ENCODE measurements at places on chromosomes 2 and 18.
A peak's percentile ranks its signal among the peaks of the same experiment; 100 is the strongest.

DNA sequence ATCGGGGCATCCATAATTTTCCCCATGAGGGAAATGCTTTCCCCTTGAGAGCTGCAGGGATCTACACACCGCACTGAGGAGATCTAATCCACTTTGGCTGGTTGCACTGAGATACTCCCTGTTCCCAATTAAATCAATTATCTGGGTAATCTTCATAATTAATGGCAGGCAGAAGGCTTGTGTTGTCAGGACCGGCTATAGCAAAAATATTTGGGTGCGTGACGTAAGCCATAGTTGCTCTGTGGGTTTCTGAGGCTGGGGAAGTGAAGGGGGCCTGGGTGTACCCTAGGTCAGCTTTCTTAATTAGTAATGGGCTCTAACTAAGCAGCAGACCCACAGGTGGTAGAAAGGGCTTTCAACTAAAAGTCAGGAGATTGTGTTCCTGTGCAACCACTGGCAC is 62.8 kb upstream of the UPP2 start:
- DNase-seq = no peak

GRCh38 chr2:230660294-230661060 is 52.2 kb upstream of the CAB39 start:
- DNase-seq = no peak

DNA sequence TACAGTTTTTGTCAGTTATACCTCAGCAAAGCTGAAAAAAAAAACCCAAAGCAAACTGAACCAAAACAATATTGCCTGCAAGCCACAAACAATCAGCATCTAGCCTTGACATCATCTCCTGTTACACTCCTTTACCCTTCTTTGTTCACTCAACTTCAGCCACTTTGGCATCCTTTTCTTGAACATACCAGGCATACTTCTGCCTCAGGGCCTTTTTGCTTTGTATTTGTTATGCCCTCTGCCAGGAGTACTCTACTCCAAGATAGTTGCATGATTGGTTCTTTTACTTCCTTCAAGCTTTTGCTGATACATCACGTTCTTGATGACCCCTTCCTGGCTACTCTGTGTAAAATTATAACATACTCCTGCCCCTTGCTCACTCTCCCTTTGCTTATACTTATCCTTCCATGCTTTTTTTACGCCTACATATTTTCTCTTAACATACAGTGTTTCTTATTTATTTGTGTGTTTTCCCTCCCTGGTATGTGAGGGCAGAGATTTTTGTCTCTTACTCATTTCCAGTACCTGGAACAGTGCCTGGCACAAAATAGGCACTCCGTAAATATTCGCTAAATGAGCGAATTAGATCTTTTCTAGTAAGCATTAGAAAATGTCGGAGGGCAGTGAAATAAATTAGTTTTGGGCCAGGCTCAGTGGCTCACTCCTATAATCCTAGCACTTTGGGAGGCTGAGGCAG is 12.7 kb downstream of the ABI2 start:
- peak; percentile 27 for DNase-seq

DNA sequence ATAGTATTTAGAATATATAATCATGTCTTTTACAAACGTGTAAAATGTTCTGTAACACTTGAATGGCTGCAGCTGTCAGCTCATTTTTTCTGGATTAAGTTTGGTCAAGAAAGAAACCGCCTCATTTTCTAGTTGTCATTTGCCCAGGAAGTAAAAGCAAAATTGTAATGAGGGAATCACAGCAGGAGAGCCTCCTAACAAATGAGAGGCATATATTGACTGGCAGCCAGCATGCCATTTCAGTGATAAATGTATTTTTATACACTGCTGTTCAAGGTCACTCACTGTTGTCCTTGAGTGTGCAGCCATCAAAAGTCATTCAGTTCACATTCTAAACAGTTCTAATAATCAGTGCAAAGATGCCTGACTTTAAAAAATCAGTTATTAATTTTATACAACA is 144.3 kb upstream of the BOD1L2 start:
- no peak for DNase-seq

- DNase-seq = peak; percentile 20
Observed at GRCh38 chr2:133497270-133497893, 70.9 kb downstream of the NCKAP5 start.

GRCh38 chr2:167935803-167936110 is 311.6 kb downstream of the STK39 start:
- no peak for DNase-seq

DNA sequence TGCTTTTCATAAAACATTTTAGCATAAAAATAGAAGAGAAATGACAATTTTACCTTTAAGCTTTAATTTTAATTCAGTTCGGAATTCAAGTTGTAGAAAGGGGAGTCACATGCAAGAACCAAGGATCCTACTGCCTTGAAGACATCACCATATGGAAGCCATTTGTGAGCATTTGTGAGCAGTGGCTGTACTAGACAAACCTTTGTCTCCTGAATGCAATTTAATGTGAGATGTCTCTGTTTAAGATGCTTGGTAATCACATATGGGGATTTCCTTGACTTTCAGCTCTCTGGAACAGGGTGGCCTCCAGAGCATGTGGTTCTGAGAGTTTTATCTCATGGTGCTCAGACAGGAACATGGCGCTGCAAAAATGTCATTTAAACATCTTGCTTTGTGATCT is 421.8 kb downstream of the NYAP2 start:
- DNase-seq = no peak

DNA sequence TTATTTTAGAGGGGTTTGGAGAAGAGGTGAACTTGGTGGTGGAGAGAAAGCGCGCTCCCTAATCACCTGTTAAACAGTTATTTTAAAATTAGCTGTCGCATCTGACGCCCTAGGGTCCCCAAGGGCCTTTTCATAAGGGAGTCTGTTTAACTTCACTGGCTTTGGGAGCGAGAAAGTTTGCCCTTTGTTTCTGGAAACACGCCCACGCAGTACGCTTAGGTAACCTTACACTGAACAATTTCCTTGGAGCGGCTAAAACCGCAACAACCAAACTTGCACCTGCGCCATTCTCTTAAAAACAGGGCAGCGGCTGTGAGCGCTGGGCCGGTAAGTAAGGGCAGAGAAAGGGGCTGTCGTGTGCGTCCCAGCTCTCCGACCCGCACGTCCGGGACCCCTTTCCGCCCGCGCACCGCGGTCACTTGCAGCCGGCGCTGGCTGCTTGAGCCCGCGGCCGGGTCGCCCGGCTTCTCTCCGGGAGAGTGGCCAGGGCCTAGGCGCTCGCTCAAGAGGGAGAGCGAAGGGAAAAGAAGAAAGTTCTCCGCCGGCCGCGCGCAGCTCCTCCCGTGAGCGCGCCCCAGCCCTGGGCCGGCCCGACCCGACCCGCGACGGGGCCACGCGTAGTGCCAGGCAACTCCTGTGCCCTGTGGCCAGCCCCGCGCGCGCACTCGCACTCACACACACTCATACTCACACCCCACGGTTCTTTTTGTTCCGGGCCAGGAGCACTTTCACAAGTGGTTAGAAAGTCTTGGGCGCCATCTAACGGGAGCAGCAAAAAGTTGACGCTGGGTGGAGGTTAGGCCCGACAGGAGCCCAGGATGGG is 19.2 kb downstream of the POU3F3 start:
- no peak for DNase-seq

GRCh38 chr2:177419274-177419673 is 26.7 kb downstream of the AGPS start:
- no peak for DNase-seq

- DNase-seq = no peak
Observed at GRCh38 chr2:168015274-168015953, 232.0 kb downstream of the STK39 start.

- no peak for DNase-seq
Observed at GRCh38 chr2:112093216-112093615, 38.1 kb downstream of the TMEM87B start.

GRCh38 chr18:60092073-60092472 is 192.3 kb downstream of the PMAIP1 start:
- DNase-seq = no peak

GRCh38 chr2:193469251-193469650 is 1274.5 kb upstream of the TMEFF2 start:
- DNase-seq = no peak

DNA sequence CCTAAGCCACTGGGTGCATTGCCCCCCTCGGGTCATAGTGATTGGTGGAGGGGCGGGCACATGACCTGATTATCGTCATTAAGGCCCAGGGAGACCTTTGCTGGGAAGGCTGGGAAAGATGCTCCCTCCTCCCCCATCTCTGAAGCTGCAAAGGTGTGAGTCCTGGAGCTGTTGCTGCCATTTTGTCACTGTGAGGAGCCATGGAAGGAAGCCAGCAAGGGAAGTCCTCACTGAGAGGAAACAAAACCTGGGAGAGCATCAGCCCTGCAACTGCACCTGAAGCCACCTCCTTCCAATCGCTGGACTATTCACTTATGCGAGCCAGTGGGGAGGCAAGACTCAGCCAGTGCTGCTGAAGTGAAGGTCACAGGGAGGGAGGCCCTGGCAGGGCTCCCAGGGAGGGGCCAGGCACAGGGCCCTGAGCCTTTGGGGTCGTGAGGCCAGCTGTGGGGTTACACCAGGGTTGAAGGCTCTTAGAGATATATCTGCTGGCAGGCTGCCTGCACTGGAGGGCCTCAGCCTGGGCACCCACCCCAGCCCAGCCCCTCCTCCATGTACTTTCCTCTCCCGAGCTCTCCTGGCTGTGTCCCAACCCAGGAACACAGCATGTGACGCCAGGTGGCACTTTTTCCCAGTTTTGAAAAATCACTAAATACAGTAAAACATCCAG is 10.7 kb upstream of the FAHD2A start:
- no peak for DNase-seq

GRCh38 chr2:234863043-234863934 is 88.5 kb upstream of the SH3BP4 start:
- no peak for DNase-seq

DNA sequence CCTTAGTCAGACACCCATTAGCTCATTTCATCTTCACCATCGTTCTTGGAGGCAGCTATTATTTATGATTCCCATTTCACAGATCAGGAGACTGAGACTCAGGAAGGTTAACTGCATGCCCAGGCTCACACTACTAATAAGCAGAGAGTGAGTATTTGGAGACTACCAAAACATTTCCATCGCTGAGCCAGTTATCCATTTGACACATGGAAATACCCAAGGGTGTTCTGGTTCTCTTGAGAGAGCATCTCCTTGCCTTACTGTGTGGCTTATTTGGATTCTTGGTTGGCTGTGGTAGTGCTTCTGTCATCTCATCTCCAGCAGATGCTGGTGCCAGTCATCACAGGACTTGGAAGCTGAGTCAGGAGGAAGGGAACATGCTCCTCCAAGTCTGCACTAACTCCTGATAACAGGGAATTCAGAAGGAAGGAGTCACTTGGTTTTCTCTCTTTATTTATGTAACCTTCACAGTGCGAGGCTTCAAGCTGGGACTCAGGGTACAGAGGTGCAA is 55.2 kb downstream of the RASGRP3 start:
- DNase-seq = no peak

DNA sequence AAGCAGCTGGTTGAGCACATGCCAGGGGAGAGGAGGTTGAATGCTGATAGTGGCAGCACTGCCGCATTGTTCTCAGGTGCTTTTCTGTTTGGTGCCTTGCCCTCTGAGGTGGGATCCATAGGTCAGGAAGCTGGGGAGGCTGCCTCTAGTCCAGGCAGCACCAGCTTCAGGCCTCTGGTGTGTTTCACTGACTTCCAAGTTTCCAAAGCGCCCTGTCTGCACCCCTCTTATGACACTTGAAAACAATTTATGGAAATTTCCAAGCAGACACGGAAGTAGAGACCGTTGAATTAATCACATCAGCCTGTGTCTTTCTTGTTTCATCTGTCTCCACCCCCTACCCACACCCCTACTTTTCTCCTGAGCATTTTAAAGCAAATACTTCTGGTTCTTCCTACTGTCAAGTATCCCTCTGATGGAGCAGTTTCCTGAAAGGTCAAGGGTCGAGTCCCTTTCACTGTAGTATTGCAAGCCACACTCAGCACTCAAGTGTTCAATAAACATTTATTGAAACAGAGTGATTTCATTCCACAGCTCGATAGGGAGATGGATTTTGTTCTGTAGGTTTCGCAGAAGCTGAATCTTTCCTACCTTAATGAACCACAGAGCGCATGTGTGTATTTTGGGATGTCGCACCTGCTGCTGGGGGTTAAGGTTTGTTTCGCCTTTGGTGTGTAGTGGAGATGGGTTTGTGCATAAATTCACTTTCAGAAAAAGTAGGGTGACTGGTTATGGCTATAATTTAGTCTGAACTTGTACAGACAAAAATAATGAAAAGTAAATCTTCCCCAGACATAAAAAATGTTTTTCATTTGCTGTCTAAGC is 21.4 kb downstream of the DGKD start:
- no peak for DNase-seq

DNA sequence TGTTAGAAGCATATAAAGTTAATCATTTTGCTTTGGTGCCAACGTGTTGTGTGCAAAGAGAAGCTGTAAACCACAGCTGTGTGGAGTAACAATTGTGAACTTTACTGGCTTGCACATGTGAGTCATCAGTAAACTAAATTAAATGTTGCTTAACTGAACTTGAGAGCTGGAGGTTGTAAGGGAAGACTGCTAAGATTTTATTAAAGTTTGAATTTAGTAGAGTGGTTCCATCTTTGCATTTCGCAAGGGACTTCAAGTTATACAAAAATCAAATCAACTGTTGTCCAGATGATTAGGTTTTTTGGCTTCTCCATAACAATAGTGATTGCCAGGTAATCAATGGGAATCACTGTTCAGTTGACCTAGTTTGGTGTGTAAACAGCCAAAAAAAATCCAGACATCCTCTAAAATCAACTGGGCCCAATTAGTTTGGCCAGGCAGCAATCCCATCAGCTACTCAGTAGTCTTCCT is 247.4 kb downstream of the MYO3B start:
- DNase-seq = no peak

DNA sequence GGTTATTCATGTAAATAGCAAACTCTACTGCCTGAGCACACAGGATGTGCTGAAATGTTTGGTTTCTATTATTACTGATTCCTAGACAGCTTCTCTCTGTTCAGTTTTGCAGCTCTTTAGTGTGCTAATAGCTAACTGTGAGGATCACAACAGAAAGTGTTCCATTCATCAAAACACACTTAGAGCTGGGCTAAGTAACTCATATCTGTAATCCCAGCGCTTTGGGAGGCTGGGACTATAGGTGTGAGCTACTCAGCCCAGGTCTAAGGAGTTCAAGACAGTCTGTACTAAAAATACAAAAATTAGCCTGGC is 63.2 kb downstream of the MOGAT1 start:
- DNase-seq = no peak

GRCh38 chr18:34844732-34845459 is 134.8 kb downstream of the DTNA start:
- DNase-seq = no peak

- DNase-seq = no peak
Observed at GRCh38 chr2:109726379-109727270, 67.5 kb upstream of the RGPD5 start.

GRCh38 chr2:12167525-12168317 is 421.3 kb downstream of the LPIN1 start:
- DNase-seq = no peak

GRCh38 chr18:3653851-3654441 is 204.0 kb downstream of the TGIF1 start:
- no peak for DNase-seq

GRCh38 chr2:72222829-72223564 is 75.3 kb upstream of the CYP26B1 start:
- DNase-seq = no peak

- peak; percentile 79 for DNase-seq
Observed at GRCh38 chr2:191566344-191566743, 111.6 kb upstream of the NABP1 start.

- no peak for DNase-seq
Observed at GRCh38 chr2:29215739-29216608, 100.8 kb downstream of the CLIP4 start.

All from iPS DF 6.9 (cell line).